SJCRH30 (cell line): ENCODE measurements at places on chromosomes 1 and 21. TPM values are rescaled to one million over a fixed set of nuclear protein-coding genes. Genes with fewer than 3 reads are reported as not detected.

KIRREL1 gene
- 26.3 and 26.4 TPM in 2 replicates for total RNA-seq

- DNase-seq = no peak
Measured at GRCh38 chr1:228205526-228206436, 2.1 kb upstream of the OBSCN start.

DNA sequence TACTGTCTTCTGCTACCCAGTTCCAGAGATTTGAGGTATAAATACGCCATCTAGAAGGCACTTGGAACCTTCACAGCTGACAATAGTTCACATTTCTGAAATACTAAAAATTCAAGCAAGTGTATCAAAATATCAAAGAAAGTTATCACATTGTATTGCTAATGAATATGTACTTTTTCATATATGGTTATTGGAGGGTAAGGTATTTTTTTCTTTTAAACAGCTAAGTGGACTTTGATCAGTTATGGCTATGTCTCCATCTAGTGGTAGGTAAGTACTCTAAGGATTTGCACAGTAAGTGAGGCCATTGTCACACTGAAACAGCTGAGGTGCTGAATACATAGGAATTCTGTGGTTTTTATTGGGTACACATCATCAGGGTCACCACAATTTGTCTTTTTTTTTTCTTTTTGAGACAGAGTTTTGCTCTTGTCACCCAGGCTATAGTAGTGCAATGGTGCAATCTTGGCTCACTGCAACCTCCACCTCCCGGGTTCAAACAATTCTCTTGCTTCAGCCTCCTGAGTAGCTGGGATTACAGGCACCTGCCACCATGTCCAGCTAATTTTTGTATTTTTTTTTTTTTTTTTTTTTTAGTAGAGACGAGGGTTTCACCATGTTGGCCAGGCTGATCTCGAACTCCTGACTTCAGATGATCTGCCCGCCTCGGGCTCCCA is 49.1 kb upstream of the CR2 start:
- DNase-seq = peak; percentile 79

BROX gene
- total RNA-seq = 57.2 and 68.2 TPM in 2 replicates

GRCh38 chr21:42257091-42257765 is 38.3 kb downstream of the ABCG1 start:
- DNase-seq = peak; percentile 17

FASLG gene
- total RNA-seq = not detected in 2 replicates

GRCh38 chr21:28018741-28019669 is 973.7 kb downstream of the LTN1 start:
- peak; percentile 88 for DNase-seq

NBPF10 gene
- 0.71 and 0.83 TPM in 2 replicates for total RNA-seq

GRCh38 chr1:210201681-210202080 is 30.9 kb upstream of the SERTAD4 start:
- no peak for DNase-seq

GRCh38 chr1:169175461-169175860 is 69.0 kb downstream of the ATP1B1 start:
- DNase-seq = no peak
